Natural killer cell (primary cell): ENCODE measurements at places on chromosomes 3 and 15. TPM values are rescaled to one million over a fixed set of nuclear protein-coding genes. Genes with fewer than 3 reads are reported as not detected.

DNA sequence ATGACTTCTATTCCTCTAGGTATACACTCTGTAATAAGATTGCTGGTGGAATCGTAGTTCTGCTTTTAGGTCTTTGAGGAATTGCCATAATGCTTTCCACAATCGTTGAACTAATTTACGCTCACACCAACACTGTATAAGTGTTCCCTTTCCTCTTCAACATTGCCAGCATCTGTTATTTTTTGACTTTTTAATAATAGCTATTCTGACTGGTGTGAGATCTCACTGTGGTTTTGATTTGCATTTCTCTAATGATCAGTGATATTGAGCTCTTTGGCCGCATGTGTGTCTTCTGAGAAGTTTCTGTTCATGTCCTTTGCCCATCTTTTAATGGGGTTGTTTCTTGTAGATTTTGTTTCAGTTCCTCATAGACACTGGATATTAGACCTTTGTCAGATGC, 12.8 kb downstream of the NXPE3 start:
- no peak for DNase-seq

Gene MNS1
- not detected for total RNA-seq

GRCh38 chr3:52892625-52893311, 4.6 kb downstream of the STIMATE start:
- peak; percentile 67 for DNase-seq

- DNase-seq, result no peak
Measured at GRCh38 chr3:41031401-41031800, 167.9 kb upstream of the CTNNB1 start.

- no peak for DNase-seq
Measured at GRCh38 chr15:94174399-94174802, 57.0 kb upstream of the MCTP2 start.

DNA sequence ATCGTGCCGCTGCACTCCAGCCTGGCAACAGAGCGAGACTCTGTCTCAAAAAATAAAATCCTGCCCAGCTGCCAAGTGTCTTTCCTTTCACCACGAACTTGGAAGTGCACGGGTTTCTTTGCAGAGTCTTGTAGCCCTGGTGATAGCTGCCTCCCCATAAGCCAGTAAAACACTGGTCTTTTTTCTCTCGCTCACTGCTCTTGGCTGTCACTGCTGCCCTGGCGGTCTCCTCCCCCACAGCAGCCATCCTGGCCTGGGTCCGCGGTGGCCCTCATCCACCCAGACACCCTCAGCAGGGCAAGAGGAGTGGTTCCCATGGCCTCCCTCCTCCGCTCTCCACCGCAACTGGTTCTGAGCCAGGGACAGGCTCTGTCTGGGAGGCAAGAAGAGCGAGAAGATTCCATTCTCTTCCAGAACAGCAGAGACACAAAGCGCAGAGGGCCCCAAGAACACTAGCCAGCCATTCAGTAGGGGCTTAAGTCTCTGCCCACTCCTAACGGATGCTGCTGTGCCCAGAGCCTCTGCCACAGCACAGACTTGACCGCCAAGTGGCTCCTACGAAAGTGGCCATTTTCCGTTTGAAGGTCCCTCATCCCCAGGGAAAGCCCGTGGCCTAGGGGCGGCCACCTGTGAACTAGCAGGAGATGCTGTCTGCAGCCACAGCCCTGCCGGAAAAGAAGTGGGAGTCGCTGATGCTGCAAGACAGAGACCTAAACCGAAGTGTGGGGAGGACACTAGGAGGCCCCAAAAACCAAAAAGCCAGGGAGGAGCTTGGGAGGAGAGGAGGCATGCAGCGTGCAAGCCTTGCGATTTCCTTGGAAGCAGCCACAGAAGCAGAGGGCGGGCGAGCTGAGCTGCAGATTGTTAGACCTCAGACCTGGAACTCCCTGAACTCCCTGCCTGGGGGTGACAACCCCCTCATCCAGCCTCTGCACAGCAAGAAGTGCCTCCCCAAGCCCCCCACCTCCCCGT, 44.1 kb downstream of the KLHL25 start:
- DNase-seq, result no peak

Gene APOD
- total RNA-seq, result not detected

Gene ASB14
- total RNA-seq, result not detected

DNA sequence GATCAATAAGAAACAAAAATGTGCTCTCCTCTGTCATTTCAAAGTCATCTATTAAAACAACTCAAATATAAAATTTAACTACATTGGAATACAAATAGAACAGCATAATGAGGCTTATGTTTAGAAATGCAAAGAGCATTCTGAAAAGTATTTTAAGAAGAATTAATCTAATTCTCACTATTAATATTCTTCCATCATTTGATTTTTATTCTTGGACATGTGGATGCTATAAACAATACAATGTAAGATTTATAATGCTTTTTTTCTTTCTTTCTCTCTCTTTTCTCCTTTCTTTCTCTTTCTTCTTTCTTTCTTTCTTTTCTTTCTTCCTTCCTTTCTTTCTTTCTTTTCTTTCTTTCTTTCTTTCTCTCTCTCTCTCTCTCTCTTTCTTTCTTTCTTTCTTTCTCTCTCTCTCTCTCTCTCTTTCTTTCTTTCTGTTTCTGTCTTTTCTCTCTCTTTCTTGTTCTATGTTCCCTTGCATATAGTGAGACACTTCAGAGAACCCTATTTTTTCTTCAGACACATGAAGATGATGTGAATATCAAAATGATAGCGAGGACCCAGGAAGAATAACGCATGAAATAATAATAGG, 32.6 kb upstream of the MEIS2 start:
- no peak for DNase-seq

GRCh38 chr15:68646696-68647095, 67.9 kb downstream of the CORO2B start:
- DNase-seq, result no peak

Gene TERB2
- total RNA-seq, result not detected

DNA sequence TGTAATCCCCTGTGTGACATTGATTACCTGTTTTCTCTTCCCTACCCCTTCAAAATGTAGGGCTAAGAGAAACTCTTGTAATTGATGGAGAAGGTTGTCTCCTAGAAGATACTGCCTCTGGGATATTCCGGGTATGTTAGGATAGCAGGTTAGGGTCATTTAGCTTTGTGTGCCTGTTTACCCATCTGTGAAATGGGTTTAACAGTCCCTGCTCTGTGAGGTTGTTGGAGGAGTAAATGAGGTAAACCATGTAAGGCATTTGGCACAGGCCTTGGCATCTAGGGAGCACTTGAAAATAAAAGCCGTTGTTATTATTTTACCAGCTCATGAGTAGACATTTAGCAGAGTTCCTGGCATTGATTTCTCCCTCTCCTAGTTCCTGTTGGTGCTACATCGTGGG, 16.4 kb downstream of the PTPRG start:
- DNase-seq, result no peak

- DNase-seq, result no peak
Measured at GRCh38 chr15:100901702-100902435, 17.3 kb upstream of the LRRK1 start.

DNA sequence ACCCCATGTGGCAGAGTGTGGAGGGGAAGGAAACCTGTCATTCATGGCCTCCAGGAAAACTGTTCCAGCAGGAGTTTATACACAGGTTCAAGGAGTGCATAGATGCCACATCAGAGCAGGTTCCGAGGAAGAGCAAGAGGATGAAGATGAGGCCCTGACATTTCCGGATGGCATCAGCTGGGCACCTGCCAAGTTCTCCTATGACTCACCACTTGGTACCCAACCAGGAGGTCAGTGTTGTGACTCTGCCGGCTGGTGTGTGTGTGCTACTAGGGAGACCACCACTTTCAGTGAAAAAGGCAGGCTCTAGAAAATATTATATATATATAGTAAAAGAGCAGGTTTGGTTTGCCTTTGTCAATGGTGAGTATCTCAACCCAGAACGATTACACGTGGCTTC, 69.3 kb downstream of the NTRK3 start:
- no peak for DNase-seq

DNA sequence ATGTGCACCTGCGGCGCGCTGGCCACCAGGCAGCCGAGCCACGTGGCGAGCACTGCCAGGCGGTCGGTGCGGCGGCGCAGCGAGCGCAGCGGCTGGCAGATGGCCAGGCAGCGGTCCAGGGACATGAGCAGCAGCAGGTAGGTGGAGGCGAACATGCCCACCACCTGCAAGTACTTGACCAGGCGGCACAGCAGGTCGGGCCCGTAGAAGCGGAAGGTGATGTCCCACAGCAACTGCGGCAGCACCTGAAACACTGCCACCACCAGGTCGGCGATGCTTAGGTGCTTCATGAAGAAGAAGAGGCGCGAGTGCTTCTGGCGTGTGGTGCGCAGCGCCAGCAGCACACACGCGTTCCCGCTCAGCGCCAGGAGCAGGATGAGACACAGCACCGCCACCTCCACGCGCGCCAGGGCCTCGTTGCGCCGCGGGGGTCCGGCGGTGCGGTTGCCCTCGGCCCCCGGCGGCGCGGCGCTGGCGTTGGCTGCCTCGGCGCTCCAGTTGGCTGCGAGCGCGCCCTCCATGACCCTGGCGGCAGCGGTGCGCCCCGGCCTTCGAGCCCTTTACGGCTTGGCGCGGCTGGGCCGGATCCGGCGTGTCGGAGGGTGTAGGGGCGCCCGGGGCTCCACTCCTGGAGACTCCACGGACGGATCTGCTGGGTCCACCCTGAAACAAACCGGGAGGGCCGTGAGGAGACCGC, 1.6 kb downstream of the OXTR start:
- no peak for DNase-seq

- no peak for DNase-seq
Measured at GRCh38 chr15:58406811-58407210, 25.0 kb upstream of the LIPC start.

DNA sequence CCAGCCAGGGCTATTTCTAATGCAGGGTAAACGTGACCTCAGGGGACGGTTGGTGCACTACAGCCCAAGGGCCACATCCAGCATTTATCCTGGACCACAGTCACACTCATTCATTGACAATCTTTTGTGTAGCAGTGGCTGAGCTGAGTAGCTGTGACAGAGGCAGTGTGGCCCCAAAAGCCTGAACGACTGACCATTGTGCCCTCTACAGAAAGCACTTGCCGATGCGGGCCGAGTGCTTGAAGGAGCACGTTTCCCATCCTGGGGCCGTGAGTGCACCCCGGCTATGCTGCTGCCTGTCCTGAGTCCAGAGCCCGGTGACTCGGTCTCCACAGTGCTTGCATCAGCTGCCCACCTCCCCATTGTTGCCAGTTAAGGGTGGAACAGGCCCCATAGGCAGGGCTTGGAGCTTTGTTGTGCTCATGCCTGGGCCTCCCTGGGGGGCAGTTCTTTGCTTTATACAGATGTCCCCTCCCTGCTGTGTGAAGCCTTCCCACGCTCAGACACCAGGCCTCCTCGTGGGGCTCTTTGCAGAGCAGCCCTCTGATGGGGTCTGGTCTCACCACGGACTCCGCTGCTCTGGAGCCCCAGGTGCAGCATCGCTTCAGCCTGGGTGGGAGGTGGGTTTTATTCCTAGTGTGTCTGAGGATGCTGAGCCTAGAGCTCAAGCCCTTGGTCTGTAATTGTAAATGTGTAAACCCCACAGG, 13.0 kb upstream of the SNRPA1 start:
- no peak for DNase-seq

DNA sequence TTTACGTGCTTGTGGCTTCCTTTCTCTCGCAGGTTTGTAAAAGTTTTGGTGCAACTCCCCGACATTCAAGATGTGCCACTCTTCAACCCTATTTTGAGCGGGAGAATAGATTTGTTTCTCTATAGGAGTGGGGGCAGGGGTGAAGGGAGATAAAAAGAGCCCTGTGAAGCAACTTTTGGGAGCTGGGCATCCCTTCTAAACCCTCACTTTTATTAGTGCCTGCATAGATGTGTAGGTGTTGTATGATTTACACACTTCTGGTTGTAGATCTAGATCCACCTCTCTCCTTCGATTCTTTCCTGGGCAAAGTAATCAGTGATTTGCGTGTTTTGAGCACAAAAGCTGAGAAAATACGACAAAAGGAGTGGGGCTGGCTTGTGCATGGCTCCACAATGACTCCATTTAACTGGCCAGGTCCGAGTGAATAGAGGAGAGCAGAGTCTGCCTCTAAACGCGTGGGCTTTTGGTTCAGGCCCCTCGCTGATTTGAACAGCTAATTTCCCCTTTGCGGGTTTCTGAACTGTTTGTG, 17.7 kb downstream of the SOX2 start:
- DNase-seq, result no peak

Gene SPTSSB
- 14.1 TPM for total RNA-seq
